ENCODE measurements at places on chromosomes 6 and 20.

DNA sequence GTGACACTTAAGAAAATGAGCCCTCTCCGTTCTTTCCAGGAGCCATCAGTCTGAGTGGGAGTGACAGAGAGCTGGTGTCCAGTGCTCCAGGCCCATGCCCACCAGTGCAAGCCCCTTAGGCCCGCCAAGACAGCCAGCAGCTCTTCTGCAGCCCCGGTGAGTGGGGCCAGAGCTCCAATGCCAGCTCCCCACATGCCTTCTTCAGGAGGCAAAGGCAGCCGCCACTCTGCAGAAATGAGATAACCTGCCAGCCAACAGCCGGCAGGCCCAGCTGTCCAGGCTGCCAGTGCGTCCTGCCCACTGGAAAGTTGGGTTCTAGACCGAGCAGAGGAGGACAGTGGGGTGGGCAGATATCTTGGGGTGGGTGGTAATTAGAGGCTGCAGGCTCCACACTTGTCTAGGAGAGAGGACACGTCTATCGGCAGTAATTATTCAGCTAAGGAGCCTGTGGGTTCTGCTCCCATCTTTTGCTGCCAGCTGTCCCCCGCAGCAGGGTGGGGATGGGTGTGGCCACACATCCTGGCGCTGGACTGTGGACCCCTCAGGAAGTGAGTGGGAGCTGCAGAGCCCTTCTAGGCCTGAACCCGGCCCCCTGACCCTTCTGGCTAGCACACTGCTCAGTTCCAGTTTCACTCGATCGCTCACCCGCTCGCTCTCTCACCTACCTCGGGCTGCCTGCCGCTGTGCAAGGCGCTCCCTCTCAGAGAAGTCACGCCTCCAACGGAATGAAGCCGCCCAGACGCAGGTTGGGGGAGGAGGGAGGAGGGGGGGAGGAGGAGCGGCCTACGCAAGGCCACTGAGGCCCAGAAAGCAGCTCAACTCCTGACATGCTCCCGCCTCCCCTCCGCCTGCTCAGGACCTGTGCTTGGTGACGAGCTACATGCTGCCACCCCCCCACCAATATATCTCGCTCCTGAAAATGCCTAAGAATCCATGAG is 3.6 kb downstream of the GRM4 start:
- DNase-seq, result no peak

DNA sequence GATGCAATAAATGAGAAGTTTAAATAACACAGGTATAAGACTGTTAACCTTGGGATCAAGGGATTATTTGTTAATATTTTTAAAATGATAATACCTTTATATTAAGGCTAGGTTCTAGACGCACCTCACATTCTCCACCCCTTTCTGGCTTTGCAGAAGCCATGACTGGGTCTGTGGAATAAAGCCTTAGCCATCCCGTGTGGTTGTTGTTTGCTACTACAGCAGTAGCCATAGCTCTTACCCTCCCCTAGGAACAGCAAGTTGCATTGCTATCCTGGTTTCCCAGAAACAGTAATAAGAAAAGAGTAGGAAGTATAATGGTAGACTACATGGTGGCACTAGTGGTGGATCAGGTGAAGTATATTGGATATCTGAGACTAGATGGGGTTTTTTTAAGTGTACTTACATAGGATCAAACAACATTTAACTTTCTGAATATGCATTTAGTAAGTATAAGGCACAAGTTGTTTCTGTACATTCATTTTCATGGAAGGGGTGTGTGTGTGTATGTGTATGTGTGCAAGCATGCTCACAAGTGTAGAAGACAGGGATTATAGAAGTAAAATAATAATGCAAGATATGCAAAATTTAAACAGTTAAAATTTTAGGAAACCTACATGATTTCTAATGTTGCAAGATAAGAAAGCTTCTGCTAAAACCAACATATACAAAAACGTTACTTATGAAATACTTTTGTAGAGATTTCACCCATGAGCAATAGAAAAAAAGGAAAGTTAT is 384.2 kb downstream of the PRKN start:
- no peak for DNase-seq

DNA sequence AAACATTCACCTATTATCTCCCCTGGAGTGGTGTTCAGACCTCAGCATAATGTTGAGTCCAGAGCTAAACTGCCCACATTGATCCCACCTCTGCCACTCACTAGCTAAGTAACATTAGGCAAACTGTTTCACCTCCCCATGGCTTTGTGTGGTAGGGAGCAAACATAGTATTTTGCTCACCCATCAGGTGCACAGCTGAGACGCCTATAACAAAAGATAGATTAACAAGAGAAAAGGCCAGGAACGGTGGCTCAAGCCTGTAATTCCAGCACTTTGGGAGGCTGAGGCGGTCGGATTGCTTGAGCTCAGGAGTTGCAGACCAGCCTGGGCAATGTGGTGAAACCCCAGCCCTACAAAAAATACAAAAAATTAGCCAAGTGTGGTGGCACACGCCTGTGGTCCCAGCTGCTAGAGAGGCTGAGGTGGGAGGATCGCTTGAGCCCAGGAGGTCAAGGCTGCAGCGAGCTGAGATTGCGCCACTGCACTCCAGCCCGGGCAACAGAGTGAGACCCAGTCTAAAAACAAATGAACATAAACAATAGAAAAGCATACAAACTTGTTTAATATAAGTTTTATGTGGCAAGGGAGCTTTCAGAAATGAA is 91.6 kb downstream of the MAP3K7 start:
- DNase-seq, result no peak

GRCh38 chr6:40485300-40485699 is 101.9 kb downstream of the LRFN2 start:
- no peak for DNase-seq

DNA sequence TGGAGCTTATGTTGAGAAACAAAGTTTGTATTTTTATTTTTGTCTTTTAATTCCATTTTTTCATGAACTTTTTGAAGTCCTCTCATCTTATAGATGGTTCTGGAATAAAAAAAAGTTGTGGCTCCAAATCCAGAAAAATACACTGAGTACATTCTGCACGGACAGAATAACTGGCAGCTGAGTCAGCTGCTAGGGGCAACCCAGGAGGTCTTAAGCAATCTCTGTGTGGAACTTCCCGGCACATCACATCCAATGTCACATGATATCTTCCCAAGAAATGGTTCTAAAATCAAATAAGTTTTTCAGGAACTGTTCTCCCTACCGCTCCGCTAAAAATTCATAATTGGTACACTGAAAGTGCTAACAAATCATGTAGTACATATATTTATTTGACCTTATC is 29.8 kb downstream of the SLC13A3 start:
- DNase-seq, result no peak

GRCh38 chr6:46465294-46466165 is 25.7 kb downstream of the RCAN2 start:
- DNase-seq, result no peak

GRCh38 chr6:10310826-10311225 is 104.0 kb downstream of the TFAP2A start:
- no peak for DNase-seq

- DNase-seq, result no peak
Measured at GRCh38 chr6:50992704-50993625, 174.3 kb downstream of the TFAP2B start.

- no peak for DNase-seq
Measured at GRCh38 chr20:32672982-32673851, 524 bp downstream of the C20orf203 start.

DNA sequence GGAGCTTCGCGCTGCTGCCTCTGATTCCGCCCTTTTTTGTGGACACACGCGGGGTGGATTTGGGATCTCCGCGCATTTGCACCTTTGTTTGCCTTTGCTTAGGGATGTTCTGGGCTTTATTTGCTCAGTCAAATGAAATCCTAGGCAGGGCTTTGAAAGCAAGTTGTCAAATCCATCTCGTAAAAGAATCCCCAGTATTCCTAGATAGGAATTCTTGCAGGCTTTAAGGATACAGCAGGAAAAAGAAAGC is 453 bp downstream of the CEP57L1 start:
- DNase-seq, result no peak

DNA sequence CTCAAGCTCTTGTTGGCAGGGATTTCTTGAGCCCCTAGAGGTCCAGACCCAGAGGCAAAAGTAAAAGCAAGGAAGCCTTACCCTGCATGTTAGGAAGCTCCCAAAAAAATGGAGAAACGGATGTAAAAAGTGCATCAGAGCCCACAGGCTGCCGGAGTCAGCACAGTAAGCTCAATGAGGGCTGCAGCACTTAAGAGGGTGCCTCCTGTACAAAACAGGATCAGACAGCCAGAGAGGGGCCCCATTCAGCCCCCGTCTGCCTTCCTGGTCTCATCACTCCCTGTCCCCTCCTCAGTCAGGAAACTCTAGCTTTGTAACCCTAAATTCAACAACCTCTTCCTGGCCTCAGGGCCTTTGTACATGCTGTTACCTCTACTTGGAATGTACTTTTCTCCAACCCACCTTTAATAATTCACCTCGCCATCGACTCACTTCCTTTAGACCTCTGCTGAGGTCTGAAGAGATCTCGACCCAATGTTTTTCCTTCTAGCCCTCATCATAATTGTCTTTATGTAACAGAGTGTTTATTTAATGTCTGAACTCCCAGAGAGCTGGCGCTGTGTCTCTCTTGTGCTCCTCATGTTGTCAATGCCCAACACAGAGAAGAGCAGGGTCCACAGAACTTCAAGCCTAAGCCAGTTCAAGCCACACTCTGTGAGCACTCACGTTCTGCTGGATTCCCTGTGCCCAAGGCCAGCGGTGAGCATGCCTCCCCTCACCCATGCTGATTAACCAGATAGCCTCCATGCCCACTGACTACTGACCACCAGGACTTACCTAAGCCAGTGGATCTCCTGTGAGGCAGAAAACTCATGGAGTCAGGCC is 2.8 kb upstream of the PLCG1 start:
- no peak for DNase-seq

- no peak for DNase-seq
Measured at GRCh38 chr6:135334169-135334568, 153.1 kb downstream of the MYB start.

DNA sequence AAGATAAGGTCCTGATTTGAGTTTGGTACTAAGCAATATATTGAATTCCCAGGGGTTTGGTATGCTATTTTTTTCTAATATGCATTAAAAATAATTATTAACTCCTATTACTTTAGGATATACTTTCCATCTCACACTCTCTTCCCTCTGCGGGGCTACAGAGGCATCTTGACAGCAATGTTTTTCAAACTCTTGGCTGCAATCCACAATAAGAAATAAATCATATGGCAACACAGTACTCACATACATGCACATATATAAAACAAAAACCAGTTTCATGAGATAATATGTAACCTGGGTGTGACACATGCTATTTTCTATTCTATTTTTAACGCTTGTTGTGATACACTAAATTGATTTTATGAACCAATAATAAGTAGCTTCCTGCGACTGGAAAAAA is 189.5 kb downstream of the UNC5CL start:
- no peak for DNase-seq

GRCh38 chr6:41779336-41779735 is 364 bp downstream of the FRS3 start:
- no peak for DNase-seq

DNA sequence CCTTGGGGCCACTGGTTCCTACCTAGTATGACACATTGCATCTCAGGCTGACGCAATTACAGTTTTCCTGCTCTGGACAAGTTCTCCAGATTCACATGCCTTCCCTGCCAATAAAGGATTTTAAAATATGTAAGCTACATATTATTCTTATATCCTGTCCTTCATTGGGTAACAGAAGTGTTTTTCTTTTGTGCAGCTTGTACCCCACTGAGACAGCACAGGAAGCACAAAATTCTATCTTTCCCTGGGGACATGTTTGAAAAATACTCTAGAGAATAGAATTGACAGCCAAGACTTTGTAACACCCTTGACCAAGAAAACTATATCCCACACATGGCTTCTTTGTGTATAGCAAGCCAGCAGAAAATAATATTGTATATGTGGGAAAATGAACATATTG is 456.8 kb downstream of the MAFB start:
- no peak for DNase-seq

- no peak for DNase-seq
Measured at GRCh38 chr20:58778760-58779159, 71.9 kb downstream of the GNAS-AS1 start.

GRCh38 chr6:70507161-70507560 is 59.6 kb upstream of the SDHAF4 start:
- DNase-seq, result no peak

- no peak for DNase-seq
Measured at GRCh38 chr6:133887156-133887879, 1.6 kb upstream of the TCF21 start.

- DNase-seq, result no peak
Measured at GRCh38 chr6:74939151-74939708, 266.6 kb downstream of the COL12A1 start.

DNA sequence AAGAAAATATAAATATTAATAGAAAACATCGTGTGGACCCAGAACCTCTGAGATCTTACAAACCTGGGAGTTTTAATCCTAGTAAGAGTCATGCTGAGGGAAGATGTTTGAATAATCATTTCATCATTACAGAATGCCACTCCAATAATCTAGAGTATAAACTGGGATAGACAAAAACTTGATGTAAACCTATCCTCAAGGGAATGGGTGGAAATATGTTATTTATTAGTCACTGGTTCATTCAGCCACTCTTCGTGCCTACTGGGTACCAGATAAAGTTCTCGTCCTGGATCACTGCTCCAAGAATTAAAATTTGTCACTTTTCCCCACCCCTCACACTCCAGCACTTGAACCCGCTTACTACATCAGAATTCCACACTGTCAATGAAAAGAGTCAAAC is 7.7 kb downstream of the HLA-B start:
- DNase-seq, result no peak

DNA sequence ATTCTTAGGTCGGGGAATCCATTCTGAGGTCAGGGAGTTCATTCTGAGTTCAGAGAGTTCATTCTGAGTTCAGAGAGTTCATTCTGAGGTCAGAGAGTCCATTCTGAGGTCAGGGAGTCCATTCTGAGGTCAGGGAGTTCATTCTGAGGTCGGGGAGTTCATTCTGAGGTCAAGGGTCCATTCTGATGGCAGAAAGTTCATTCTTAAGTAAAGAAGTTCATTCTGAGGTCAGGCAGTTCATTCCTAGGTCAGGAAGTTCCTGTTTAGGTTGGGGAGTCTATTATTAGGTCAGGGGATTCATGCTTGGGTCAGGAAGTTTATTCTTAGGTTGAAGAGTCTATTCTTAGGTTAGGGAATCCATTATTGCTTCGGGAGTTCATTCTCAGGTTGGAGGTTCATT is 16.5 kb upstream of the NXT1 start:
- no peak for DNase-seq
